ENCODE measurements at places on chromosomes 5 and 9.

DNA sequence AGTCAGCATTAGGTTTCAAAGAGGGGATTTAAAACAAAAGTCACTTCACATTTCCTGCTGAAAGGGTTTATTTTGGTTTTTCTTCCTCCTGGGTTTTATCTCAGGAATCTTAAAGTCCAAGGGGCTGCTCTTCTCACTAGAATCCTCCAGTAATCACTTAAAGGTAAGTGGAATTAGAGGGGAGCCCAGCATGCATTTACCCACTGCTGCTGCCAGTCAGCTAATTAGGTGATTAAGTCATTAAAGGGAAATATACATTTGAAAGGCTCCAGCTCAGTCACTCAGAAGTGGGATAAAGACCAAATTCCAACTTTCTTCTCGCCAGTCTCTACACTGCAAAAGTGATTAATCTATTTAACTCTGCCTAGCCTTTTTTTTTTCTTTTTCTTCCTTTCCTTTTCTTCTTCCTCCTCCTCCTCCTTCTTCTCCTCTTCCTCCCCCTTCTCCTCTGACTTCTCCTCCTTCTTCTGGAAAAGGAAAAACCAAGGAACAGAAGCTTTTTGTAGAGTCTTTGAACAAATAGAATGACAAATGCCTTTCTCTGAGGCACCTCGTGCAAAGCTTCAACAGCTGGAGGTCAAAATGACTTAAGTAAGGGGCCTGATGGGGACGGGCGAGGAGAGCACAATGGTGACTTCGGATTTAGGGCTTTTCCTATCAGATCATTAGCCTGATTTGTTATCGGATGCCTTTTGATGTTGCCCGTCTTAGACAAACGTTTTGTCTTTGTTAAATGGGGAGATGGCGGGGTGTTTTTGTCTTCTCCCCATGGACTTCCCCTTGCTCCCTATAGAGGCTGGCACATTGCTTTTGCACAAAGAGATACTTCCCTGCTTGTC, 617.6 kb downstream of the IRX1 start:
- DNase-seq, result no peak

DNA sequence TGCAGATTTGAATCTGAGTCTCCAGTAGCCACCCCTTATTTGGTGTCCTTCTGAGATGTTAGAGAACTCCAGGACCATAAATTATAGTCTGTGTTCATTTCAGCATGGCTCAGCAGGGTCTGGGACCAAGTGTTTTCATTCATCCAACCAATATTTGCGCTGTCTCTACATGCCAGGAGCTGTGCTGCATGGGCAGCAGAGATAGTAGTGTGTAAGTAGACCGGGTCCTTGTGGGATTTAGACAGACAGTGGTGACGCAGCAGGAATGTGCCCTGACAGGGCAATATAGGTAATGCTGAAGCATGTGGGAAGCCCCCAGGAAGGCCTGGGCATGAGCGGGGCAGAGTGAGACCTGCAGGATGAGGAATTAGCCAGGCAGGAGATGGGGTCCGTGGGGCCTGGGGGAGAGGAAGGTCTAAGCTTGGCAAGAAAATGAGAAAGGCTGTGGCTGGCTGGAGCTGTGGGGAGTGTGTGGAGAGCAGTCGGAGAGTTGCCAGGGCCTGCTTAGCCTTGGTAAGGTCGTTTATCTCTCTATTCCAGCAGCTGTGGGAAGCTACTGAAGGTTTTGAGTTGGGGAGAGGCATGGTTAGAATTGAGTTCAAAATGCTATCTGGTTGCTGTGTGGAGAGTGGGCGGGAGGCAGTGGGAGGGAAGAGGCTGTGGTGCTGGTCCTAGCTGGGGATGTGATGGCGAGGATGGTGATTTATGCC, 16.8 kb downstream of the STXBP1 start:
- DNase-seq, result no peak

DNA sequence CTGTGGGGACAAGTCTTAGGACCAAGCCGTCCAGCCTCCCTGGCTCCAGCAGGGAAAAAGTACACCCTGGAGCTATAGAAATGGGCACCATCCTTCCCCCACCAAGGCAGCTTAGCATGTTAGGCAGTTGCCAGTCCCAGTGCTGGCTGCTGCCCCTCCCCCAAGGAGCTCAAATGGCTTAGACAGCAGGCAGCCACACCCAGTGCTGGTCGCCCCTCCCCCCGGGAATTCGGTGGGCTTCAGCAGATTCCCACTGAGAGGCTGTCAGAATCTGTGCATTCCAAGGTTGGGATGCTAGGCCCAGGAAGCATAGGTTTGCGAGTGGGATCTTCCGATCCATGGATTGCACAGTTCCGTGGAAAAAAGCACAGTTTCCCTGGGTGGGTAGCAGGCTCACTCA, 105.2 kb upstream of the ITGA1 start:
- no peak for DNase-seq

DNA sequence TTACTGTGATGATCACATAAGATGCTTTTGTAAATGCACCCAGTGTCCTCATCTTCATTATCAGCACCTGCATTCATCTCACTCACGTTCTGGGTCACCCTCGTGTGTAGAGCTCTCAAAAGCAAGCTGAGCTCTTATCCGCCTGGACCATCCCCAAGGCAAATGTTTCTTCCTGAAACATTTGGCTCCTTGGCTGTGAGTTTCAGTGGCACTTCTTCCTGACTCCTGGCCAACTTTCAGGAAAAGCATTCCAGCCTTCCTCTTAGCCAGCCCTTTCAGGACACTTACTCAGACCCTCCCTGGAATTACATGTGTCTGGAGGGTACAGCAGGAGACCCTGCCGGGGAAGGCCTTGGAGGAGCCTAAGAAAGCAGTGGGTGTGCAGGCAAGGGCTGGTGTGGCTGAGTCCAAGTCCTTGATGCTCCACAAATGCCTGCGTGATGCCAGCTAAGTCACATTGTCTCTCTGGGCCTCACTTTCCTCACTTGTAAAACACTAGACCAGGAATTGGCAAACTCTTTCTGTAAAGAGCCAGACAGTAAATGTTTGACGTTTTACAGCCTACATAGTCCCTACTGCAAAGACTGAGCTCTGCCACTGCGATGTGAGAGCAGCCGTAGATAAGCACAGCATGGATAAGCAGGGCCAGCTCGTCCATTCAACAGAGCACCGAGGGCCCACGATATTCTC, 72.1 kb downstream of the PDE6A start:
- no peak for DNase-seq

- DNase-seq, result no peak
Measured at GRCh38 chr5:117295941-117296340, 721.3 kb upstream of the SEMA6A start.

DNA sequence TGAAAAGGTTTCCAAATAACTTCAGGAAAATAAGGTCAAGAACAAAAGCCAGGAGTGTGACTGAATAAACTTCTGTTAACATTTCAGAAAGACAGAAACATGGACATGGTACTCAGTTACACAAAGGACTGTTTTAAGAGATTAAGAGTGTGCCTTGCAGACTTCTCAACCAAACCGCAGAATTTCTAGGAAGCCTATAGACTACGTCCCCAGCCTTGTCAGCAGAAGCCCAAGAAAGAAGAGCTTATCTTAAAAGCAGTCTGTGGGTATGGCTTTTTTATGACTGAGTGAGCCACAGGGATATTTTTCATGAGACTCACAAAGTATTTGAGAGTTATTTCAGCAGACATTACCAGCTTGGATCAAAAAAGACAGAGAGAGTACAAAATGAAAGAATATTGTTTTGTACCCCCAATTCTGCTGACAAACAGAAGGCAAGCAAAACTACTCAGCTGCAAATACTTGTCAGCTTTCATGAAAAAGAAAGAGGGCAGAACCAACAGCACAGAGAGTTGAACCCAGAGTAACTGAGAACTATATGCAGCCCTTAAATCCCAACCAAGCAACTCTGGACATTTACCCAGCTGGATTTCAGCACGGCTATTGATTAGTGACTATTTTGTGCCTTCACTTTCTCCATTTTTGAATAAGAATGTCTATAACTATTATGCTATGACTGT, 711.0 kb upstream of the CTNND2 start:
- no peak for DNase-seq

DNA sequence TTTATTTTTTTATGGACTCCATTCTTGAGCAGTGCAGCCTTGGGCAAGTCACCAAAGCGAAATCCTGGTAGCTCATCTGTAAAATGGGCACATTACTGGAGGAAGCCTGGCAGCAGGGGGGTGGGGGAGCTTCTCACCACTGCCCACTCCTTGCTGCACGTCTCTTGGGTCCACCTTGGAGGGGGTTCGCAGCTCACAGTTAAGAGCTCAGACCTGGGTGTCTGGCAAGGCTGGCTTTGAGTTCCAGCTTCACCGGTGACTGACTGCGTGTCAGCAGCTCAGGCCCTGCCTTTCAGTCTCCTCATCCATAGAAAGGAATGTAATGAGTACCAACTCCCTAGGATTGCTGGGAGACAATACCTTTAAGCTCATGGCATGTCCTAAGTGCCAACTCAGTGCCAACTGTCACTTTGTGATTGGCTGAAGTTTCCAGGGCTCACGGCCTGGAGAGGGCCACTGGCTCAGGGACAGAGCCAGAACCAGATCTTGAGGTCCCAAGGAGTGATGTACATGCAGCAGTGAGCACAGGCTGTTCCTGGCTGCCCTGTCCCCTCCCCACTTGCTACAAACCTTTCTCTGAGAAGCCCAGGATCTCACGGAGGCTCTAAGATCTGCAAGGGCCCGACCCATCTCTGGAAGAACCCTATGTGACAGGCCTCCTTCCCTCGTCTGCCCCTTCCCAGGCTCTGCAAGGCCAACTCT, 72.9 kb downstream of the C9orf50 start:
- DNase-seq, result no peak

DNA sequence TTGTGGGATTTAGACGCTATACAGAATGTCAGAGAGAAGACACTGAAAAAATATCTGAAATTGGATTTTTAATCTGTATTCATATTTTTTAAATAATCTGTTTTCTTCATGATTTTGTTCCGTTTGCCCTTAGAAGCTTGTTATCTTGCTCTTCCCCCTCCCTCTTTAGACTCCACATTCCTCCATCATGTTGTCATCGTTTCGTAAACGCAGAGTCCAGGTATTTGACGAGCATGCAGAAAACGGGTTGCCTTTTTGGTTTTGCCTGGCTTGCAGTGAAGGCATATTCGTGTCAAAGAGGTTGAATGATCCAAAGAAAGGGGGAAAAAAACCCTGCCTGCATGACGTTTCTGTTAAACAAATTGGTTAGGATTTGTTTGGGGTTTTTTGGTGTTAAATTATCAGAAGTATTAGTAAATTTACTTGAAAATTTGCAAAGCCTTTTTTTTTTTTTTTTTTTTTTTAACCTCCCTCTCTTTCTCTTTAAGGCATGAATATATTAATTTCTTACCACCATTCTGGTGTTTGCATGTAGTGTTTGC, 2.9 kb downstream of the SPTAN1 start:
- no peak for DNase-seq

DNA sequence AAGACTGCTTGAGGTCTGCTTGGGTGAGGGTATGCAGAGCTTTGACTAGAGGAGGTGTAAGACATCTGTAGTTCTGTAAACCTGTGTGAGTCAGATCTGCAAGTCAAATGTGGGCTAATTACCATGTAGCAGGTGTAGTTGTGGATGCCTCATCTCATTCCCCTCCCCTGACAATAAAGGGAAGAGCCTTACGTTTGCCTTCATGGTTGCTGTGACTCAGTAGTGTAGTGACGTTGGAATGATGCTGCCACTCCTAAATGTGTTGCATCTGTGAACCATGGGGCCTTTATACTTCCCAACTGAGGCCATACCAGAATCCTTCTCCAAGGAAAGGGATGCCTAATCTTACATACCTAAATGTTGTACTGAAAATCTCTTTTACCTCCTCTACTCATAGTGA, 26.0 kb downstream of the PRDM6 start:
- no peak for DNase-seq

GRCh38 chr9:114256827-114257328, 66.0 kb upstream of the ORM1 start:
- DNase-seq, result no peak
